Lung (tissue), 17 donors: ENCODE measurements at places on chromosomes 13 and 19. TPM values are rescaled to one million over a fixed set of nuclear protein-coding genes. Genes with fewer than 3 reads are reported as not detected.

The F10 gene
- total RNA-seq, result 6.1 TPM

The CBY2 gene
- not detected for total RNA-seq

The DAND5 gene
- total RNA-seq, result 0.20 TPM

The GDF15 gene
- 64.0 TPM for total RNA-seq

The ADGRE2 gene
- 2.8 TPM for total RNA-seq

The GGN gene
- 0.61 TPM for total RNA-seq

The LPAR6 gene
- total RNA-seq, result 49.0 TPM

The B3GNT3 gene
- 1.00 TPM for total RNA-seq

The CGB3 gene
- total RNA-seq, result not detected

The SERPINE3 gene
- not detected for total RNA-seq

The PDE4A gene
- total RNA-seq, result 11.9 TPM

The IRF2BP1 gene
- 21.8 TPM for total RNA-seq

The SIGLEC8 gene
- total RNA-seq, result 0.77 TPM

DNA sequence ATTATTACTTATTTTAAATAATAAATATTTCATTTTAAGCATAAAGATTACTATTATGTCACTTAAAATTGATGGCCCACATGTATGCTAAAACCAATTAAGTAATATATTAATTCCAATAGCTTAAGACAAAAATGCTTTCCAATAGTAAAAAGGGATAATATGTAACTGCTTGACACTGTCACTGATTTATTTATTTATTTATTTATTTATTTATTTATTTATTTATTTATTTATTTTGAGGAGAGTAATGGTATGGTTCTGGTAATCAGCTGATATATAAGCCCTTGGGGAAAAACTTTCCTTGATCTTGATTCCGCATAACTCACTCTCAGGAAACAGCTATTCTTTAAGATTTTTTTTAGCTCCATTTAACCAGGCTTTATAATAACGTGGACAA lies 903.0 kb upstream of the ATXN8OS start:
- no peak overlapping the region for H3K27ac ChIP-seq
- H3K27me3 ChIP-seq, result no peaks in the 10 kb centered on the region
- H3K4me1 ChIP-seq, result no peaks in the 10 kb centered on the region
- no peak overlapping the region for H3K4me3 ChIP-seq

DNA sequence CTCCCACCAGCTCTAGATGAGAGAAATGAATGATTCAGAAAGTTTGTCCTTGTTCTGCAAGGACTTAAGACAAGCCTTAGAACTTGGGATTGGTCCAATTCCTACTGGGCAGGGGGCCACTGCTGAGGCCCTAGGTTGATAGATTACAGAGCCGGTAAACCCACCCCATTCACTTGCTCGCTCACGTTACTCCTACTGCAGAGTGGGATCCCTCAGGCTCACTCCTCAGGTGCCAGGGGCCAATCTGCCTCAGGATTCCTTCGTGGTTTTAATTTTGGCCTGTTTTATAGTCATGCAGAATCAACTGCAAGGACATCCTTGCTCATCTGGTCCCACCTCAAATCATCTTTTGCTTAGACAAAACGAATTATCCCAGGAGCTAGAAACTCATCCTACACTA lies 59.0 kb downstream of the SERP2 start:
- H3K4me3 ChIP-seq, result no peak overlapping the region
- DNase-seq, result no peak
- H3K4me1 ChIP-seq, result no peaks in the 10 kb centered on the region
- no peaks in the 10 kb centered on the region for H3K27me3 ChIP-seq

DNA sequence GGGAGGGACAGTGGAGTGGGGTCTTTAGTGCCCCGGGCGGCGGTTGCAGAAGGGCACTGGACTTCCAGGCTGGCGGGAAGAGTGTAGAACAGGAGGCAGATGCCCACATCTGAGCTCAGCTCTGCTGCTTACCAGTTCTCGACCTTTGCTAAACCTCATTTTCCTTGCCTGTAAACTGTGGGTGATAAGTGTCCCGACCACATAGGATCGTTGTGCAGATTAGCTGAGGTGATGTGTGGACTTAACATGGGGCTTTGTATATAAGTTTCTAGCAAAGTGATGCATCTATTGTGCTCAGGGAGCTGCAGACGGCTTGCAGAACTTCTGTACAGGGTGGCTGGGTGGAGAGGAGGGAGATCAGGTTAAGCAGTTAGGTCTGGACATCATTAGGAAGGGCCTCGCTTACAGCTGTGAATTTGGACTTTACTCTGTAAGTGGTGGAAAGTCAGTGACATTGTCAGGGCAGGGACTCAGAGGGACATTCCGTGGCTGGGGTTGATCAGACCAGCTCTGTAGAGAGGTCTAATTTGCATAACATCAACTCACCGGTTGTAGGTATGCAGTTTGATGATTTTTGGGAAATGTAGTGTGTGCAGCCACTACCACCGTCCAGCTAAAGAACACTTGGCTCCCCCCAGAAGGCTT lies 70.0 kb downstream of the SPATA13 start:
- no peak overlapping the region for H3K4me3 ChIP-seq
- peaks cover 6% of the 10 kb centered on the region for H3K4me1 ChIP-seq
- DNase-seq, result no peak
- H3K27me3 ChIP-seq, result no peaks in the 10 kb centered on the region

DNA sequence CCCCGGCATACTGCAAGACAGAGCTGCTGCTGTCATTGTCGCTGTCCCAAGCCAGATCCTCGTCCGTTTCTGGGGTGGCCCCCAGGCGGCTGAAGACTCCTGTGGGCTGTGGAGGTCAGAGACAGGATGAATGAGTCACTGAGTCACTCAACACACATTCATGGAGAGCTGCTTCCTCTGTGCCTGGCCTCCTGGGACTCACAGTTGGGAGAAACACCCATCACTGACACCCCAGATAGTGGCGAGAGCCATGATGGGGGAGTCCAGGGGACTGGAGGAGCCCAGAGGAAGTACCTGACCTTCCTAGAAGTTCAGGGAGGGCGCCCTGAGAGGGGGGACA lies 26.0 kb downstream of the C19orf47 start:
- DNase-seq, result no peak
- no peaks in the 10 kb centered on the region for H3K27me3 ChIP-seq
- no peak overlapping the region for H3K4me3 ChIP-seq

- H3K4me3 ChIP-seq, result no peak overlapping the region
- peak; percentile 73 for DNase-seq
- H3K27me3 ChIP-seq, result no peaks in the 10 kb centered on the region
- H3K27ac ChIP-seq, result no peak overlapping the region
- H3K36me3 ChIP-seq, result no peaks in the 10 kb centered on the region
These were observed 6.7 kb upstream of the RANBP3 start for GRCh38 chr19:5984600-5984999.

DNA sequence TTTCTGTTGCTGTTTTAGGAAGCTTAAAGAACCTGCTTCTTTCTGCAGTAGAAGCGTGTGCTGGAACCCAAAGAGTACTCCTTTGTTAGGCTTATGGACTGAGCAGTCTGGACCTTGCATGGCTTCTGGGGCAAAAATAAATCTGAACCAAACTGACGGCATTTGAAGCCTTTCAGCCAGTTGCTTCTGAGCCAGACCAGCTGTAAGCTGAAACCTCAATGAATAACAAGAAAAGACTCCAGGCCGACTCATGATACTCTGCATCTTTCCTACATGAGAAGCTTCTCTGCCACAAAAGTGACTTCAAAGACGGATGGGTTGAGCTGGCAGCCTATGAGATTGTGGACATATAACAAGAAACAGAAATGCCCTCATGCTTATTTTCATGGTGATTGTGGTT lies 103.1 kb downstream of the TNFRSF19 start:
- peak overlapping the region; percentile 36 for H3K27ac ChIP-seq
- no peak overlapping the region for H3K4me3 ChIP-seq
- DNase-seq, result peak; percentile 84
- H3K27me3 ChIP-seq, result no peaks in the 10 kb centered on the region
- H3K36me3 ChIP-seq, result peaks cover 40% of the 10 kb centered on the region

GRCh38 chr19:45528744-45529419 lies 21.6 kb downstream of the VASP start:
- H3K27ac ChIP-seq, result no peak overlapping the region
- peak; percentile 38 for DNase-seq
- peaks cover 13% of the 10 kb centered on the region for H3K27me3 ChIP-seq
- peaks cover 11% of the 10 kb centered on the region for H3K36me3 ChIP-seq

DNA sequence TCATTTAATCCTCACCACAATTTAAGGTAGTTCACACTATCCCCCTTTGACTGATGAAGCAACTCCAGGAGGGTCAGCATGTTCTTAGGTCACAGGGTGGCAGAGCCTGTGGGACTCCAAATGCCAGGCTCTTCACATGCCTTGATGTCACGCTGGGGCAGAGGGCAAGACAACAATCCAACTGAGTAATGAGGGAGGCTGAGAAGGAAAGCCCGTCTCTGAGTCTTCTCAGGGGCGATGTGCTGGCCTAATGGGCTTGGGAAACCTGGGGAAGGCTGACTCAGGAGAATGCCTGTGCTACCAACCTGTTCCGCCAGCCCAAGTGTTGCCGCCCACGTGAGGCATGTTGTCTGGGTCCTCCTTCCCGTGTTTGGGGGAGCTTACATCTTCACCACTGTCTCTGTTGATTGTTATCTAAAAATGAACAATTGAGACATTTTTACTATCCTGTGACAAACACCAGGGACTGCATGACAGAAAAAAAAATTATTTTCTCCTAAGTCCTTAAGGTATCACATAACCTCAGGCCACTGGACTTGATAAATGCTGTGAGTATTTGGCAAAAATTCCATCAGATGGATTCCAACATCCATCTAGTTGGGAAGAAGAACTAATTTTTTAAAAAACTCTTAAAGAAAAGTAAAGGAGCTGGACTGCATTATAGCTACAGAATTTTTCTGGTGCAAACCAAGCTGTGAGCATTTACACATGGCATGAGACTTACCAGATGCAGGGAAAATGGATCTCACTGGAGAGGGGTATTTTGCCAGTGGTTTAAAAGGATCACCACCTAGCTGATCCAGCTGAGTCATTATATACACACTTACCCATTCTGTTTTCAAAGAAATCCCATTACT lies 157.5 kb downstream of the RGCC start:
- H3K4me1 ChIP-seq, result peaks cover 26% of the 10 kb centered on the region
- H3K27me3 ChIP-seq, result no peaks in the 10 kb centered on the region
- peak overlapping the region; percentile 85 for H3K27ac ChIP-seq
- no peak for DNase-seq
- H3K4me3 ChIP-seq, result no peak overlapping the region

- H3K27ac ChIP-seq, result no peak overlapping the region
- no peaks in the 10 kb centered on the region for H3K36me3 ChIP-seq
- no peaks in the 10 kb centered on the region for H3K27me3 ChIP-seq
- no peak for DNase-seq
These were observed 24.4 kb downstream of the PLA2G4C start for GRCh38 chr19:48085904-48086864.

- H3K27ac ChIP-seq, result peak overlapping the region; percentile 15
- peak; percentile 83 for DNase-seq
- H3K4me1 ChIP-seq, result peaks cover 10% of the 10 kb centered on the region
- no peaks in the 10 kb centered on the region for H3K36me3 ChIP-seq
- H3K27me3 ChIP-seq, result no peaks in the 10 kb centered on the region
These were observed 102.6 kb downstream of the LRCH1 start for GRCh38 chr13:46655377-46656180.

GRCh38 chr13:52980695-52981094 lies 47.9 kb upstream of the OLFM4 start:
- no peaks in the 10 kb centered on the region for H3K27me3 ChIP-seq
- H3K4me1 ChIP-seq, result no peaks in the 10 kb centered on the region
- no peaks in the 10 kb centered on the region for H3K36me3 ChIP-seq

- no peaks in the 10 kb centered on the region for H3K36me3 ChIP-seq
- H3K4me3 ChIP-seq, result no peak overlapping the region
- no peak overlapping the region for H3K27ac ChIP-seq
- H3K27me3 ChIP-seq, result no peaks in the 10 kb centered on the region
These were observed 174.1 kb downstream of the FGF14 start for GRCh38 chr13:102227741-102228140.

GRCh38 chr19:38974624-38975213 lies 823 bp downstream of the FBXO17 start:
- DNase-seq, result peak; percentile 77
- H3K4me3 ChIP-seq, result peak overlapping the region; percentile 58
- peaks cover 6% of the 10 kb centered on the region for H3K36me3 ChIP-seq
- no peaks in the 10 kb centered on the region for H3K4me1 ChIP-seq
- H3K27ac ChIP-seq, result no peak overlapping the region

GRCh38 chr13:67833564-67833963 lies 603.4 kb upstream of the PCDH9 start:
- no peaks in the 10 kb centered on the region for H3K4me1 ChIP-seq
- no peak overlapping the region for H3K4me3 ChIP-seq
- peak; percentile 17 for DNase-seq
- no peak overlapping the region for H3K27ac ChIP-seq
- H3K36me3 ChIP-seq, result no peaks in the 10 kb centered on the region
- H3K27me3 ChIP-seq, result no peaks in the 10 kb centered on the region

DNA sequence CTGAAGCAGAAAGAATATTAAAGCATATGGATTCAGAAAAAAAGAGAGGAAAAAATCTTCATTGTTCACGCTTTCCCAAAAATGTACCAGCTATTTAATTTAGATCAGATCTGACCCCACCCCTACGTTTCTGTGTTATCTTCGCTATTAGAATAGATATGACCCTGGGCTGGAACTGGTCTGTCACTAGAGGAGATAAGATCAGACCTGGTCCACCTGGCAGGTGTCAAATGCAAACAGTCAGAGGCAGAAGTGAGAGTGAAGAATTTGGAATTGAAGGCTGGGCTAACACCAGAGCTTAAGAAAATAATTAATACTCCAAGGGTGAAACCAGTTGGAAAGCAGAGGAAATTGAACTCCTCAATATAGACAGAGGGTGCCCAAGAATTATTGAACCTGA lies 30.0 kb upstream of the MBNL2 start:
- H3K27me3 ChIP-seq, result no peaks in the 10 kb centered on the region
- H3K4me1 ChIP-seq, result peaks cover 5% of the 10 kb centered on the region
- DNase-seq, result no peak
- no peaks in the 10 kb centered on the region for H3K36me3 ChIP-seq
- no peak overlapping the region for H3K27ac ChIP-seq

DNA sequence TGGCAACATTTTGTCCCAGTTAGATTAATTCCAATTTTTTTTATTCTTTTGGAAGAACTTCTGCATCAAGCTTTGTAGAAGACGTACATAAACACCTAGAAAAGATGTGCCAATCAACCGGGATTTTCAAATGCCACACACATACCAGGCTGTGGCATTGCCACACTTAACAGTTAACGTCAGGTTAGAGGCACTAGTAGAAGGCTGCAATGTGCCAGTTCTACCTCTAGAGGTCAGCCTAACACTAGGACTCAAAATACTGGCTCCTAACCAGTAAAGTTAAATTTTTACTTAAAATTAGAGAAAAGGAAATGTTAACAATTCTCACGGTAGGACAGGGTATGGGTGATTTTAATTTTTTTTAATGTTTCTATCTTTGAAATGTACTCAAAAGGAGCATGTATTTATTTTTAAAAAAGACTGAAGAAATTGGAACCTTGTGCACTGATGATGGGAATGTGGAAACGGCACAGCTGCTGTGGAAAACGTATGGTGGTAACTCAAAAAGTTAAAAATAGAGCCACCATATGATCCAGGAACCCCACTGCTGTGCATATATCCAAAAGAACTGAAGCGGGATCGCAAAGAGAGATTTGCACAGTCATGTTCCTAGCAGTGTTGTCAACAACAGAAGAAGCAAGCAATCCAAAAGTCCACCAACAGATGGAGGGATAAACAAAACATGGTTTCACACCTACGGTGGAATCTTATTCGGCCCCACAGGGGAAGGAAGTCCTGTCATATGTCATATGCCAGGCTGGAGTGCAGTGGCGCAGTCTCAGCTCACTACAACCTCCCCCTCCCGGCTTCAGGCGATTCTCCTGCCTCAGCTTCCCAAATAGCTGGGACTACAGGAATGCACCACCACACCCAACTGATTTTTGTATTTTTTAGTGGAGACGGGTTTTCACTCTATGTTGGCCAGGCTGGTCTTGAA lies 30.3 kb downstream of the CRYL1 start:
- no peak overlapping the region for H3K4me3 ChIP-seq
- H3K27me3 ChIP-seq, result no peaks in the 10 kb centered on the region
- no peak overlapping the region for H3K27ac ChIP-seq
- peaks cover 10% of the 10 kb centered on the region for H3K4me1 ChIP-seq
